ENCODE measurements at places on chromosomes 5 and 9.

DNA sequence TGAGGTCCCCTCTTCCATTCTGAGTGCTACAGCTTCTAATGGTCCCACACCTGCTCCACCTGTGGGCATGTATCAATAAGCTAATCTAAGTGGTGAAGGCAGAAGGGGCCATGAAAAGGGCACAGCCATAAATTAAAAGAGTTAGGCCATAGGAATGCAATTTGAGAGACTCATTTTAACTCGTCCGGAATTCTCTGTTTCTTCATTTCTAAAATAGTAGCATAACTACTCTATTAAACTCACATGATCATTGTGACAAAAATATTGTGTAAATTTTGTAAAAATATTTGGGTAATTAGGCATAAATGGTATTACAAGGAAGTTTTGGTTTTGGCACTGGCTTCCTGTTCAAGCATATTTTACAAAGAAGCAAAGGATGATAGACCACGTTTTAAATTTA is 103.1 kb upstream of the TXNDC8 start:
- DNase-seq = no peak

DNA sequence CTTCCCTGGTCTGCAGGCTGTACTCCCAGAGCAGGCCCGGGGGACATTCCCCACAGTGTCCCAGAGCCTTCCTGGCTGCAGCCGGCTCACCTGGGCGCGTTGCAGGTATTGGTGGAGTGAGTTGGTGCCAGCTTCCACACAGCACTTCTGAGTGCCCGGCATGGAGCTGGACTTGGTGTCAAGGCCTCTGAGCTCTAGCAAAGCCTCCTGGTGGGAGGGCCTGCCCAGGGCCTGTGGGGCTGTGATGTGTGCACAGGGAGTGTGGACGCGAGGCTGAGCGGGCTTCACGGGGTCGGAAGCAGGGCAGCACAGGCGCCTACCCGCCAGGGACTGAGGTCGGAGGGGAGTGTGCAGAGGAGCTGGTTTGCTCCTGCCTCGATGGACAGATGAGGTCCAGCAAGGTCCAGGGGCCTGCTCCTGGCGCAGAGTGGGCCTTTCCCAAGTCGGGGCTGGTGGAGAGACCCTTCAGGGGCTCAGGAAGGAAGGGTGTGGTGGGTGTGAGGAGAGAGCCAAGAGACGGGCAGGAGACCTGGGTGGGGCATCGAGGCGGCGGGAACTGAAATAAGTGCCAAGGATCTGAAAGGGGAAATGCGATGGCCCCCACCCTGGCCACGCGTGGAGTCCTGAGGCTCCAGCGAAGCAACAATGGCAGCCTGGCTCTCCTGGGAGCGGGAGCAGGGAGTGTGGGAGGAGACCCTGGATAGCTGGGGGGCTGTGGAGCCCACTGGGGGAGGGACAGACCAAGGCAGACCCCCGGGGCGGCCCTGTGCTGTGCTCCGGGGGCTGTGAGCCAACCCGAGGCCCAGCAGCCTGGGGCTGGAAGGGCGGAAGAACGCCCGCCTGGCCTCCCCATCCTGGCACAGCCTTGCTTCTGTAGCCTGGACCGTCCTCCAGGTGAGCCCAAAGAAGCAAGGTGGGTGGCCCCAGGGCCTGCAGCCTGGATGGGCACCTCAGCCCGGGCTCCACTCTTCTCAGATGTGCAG is 78.4 kb downstream of the RXRA start:
- no peak for DNase-seq

DNA sequence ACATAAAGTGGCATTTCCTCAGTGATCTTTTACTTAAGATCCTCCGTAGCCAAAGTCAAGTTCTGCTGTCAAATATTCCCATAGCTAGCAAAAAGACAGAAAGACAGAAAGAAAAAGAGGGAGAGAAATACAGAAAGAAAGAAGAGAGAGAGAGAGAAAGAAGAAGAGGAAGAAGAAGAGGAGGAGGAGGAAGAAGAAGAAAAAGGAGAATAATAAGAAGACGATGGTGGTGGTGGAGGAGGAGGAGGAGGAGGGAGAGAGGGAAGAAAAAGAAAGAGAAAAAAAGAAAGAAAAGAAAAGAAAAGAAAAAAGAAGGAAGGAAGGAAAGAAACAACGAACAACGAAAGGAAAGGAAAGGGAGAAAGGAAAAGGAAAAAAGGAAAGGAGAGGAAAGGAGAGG is 54.1 kb downstream of the FAT2 start:
- no peak for DNase-seq

DNA sequence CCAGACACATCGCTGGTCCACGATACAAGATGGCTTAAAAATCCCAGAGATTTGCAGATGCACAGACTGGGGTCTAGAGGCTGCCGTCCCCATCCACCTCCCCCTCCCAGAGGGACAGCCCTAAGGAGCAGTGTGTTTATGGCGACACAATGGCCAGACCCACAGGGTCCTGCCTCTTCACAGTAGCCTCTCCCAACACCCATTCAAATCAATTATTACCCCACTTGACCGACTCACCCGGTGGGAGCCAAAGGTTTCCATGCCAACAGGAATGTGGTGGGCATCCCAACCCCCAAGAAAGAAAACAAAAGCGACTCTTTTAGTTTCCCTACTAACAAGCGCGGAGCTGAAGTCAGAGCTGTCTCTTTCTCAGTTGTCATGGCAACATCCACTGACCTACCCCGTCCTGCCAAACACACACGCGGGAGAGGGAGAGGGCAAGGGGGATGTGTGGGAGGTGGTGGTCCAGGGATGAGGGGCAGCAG is 209.0 kb downstream of the TTLL11 start:
- DNase-seq = no peak

DNA sequence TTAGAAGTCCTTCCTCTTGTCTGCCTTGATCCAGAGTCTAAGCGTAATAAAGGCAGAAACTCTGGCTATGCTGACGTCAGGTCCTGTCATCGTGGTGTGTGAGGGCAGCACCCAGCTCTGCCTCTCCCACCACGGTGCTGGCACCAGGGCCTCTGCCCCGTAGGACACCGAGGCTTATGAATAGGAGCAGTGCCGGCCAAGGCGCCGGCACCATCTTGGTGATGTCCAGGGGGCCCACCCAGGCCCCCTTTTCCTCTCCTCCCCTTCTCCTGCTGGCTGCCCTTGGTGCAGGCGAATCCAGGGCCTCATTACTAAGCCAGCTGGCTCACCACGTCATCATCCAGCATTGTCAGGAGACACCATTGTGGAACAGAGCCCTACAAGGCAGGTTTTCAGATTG is 252.3 kb downstream of the FANCC start:
- DNase-seq = no peak
